ENCODE measurements at places on chromosomes 7 and 10.

- no peak for DNase-seq
Observed at GRCh38 chr7:40162516-40162915, 27.7 kb downstream of the SUGCT start.

GRCh38 chr10:110455446-110455845 lies 42.3 kb upstream of the DUSP5 start:
- no peak for DNase-seq

- DNase-seq: no peak
Observed at GRCh38 chr10:118843647-118844265, 89.0 kb upstream of the CACUL1 start.

GRCh38 chr7:66118603-66119002 lies 4.0 kb downstream of the CRCP start:
- no peak for DNase-seq

DNA sequence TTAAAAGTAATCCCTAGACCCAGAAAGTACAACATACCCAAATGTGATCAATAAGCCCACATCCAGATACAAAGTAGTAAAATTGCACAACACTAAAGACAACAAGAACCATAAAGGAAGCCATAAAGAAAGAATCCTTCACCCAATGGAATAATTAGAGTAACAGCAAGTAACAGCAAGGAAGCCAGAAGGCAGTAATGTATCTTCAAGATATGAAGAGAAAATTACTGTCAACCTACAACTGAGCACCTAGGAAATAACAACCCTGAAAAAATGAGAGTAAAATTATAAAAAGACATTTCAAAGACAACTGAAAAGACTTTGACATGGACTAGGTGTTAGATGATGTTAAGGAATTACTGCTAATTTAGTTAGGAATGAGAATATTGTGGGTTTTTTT lies 60.5 kb downstream of the CNOT4 start:
- DNase-seq: no peak

GRCh38 chr10:34905200-34905927 lies 90.3 kb upstream of the PARD3 start:
- no peak for DNase-seq

- no peak for DNase-seq
Observed at GRCh38 chr10:62374862-62375710, 917 bp downstream of the ZNF365 start.

- DNase-seq: no peak
Observed at GRCh38 chr10:24208661-24209431, at the start of gene KIAA1217. Gene KIAA1217, plus strand, starts transcription at chr10:24209138. Its CDS starts 56 bp downstream, at chr10:24209194.

DNA sequence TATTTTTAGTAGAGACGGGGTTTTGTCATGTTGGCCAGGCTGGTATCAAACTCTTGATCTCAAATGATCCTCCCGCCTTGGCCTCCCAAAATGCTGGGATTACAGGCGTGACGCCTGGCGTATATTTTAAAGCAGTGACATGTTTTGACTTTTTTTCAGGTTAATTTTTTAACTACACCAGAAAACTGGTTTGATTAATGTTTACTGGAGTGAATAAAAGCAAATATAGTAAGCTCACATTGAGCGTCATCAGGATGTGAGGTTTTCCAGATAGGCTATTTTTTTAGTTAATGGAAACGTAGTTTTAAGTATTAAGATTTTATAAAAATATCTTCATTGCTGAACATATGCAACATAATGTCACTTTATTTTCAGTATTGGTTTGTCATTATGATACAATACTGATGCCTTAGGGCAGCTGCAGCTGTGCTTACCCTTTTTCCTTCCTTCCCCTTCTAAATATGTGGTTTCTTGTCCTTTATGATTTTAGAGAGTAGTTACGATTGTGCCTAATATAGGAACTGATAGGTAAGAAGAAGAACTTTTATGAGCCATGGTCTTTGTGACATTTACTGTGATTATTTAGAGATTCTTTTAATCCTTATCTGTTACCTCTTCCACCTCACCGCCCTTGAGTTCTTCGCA lies 37.3 kb downstream of the TMEM60 start:
- no peak for DNase-seq

DNA sequence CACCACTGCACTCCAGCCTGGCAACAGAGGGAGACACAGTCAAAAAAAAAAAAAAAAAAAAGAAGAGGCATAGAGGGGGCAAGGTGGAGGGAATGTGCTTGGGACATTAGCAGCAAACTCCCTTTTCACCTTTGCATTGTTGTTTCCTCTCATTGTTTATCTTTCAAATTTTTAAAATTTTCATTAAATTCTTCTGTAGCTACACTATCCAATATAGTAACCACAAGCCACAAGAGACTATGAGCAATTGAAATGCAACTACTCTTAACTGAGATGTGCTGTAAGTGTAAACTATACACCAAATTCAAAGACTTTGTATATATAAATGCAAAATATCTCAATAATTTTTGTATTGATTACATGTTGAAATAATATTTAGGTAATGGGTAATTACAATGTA lies 43.4 kb downstream of the EBLN1 start:
- no peak for DNase-seq

- DNase-seq: no peak
Observed at GRCh38 chr7:98826387-98826786, 43.4 kb downstream of the TMEM130 start.

Data from NCI-H226 (cell line).